Central memory CD8-positive, alpha-beta T cell (primary cell): ENCODE measurements at places on chromosomes 5 and 9.
A peak's percentile ranks its signal among the peaks of the same experiment; 100 is the strongest.

- no peaks in the 10 kb centered on the region for H3K27me3 ChIP-seq
- no peak for DNase-seq
- no peaks in the 10 kb centered on the region for H3K4me1 ChIP-seq
- no peaks in the 10 kb centered on the region for H3K36me3 ChIP-seq
Measured at GRCh38 chr5:161778796-161779195, 69.1 kb upstream of the GABRA1 start.

GRCh38 chr5:111635151-111635902 is 121.7 kb downstream of the NREP start:
- H3K27me3 ChIP-seq, result peaks cover 26% of the 10 kb centered on the region
- H3K36me3 ChIP-seq, result peaks cover 2% of the 10 kb centered on the region
- H3K27ac ChIP-seq, result no peak overlapping the region
- DNase-seq, result no peak
- no peaks in the 10 kb centered on the region for H3K4me1 ChIP-seq

DNA sequence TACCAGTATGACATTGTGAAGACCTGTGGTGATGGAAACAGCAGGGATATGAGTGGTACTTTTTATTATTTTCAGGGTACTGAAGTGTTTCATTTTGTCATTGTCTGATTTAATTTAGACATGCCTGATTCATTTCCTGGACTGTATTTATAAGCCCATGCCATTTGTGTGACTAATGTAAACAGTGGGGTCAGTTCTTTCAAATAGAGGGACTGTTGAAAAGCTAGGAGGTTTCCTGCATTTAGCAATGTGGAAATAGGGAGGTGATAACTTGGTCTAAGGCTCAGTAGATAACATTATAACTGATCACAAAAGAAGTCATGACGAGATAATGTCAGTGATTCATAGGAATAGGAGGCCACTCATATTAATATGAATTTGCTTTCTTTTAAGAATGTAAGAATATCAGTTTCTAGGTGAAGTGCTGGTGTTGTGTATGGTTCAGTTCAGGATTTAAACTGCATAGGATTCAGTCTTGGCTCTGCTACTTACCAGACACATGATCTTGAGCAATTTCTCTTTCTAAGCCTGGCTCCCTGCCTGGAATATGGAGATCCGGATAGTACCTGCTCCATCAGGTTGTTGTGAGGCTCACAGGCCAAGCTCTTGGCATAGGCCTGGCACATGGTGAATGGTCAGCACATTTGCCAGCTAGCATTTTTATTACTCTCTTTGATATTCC is 7.5 kb downstream of the RASGRF2 start:
- peaks cover 5% of the 10 kb centered on the region for H3K36me3 ChIP-seq
- H3K27me3 ChIP-seq, result peaks cover 9% of the 10 kb centered on the region
- peaks cover 12% of the 10 kb centered on the region for H3K4me1 ChIP-seq
- H3K4me3 ChIP-seq, result no peak overlapping the region

GRCh38 chr9:134213881-134214341 is 49.5 kb upstream of the RNU6ATAC start:
- DNase-seq, result no peak
- no peak overlapping the region for H3K4me3 ChIP-seq
- H3K4me1 ChIP-seq, result peaks cover 5% of the 10 kb centered on the region

- peaks cover 11% of the 10 kb centered on the region for H3K4me1 ChIP-seq
- no peak for DNase-seq
- no peak overlapping the region for H3K27ac ChIP-seq
- H3K27me3 ChIP-seq, result no peaks in the 10 kb centered on the region
- H3K4me3 ChIP-seq, result no peak overlapping the region
Measured at GRCh38 chr5:108046955-108047670, 334.8 kb downstream of the FBXL17 start.

DNA sequence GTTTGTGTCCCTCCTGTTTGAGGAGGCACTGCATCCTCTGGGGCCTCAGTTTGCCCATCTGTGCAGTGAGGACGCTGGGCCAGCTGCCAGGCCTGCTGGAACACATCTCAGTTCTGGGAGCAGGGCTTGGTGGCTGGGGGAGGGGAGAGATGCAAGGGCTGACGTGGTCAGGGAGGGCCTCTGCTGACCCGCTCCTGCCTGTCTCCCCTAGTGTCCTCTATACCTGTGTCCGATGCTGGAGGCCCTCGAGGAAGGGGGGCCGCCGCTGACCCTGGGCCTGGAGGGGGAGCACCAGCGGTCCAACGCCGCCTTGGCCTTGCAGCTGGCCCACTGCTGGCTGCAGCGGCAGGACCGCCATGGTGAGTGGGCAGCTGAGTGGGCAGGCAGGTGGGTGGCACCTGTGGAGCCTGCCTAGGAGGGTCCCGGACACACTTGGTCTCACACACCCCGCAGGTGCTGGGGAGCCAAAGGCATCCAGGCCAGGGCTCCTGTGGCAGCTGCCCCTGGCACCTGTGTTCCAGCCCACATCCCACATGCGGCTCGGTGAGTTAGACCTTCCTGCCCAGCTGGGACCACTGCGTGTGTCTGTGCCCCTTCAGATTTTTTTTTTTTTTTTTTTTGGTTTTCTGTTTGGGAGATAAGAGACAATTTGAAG is 5.8 kb downstream of the FPGS start:
- no peak for DNase-seq
- no peak overlapping the region for H3K4me3 ChIP-seq
- H3K27me3 ChIP-seq, result no peaks in the 10 kb centered on the region
- peaks cover 36% of the 10 kb centered on the region for H3K36me3 ChIP-seq

GRCh38 chr9:113399646-113400200 is 1.4 kb downstream of the ALAD start:
- H3K27ac ChIP-seq, result no peak overlapping the region
- H3K27me3 ChIP-seq, result no peaks in the 10 kb centered on the region
- H3K36me3 ChIP-seq, result peaks cover 11% of the 10 kb centered on the region
- peaks cover 32% of the 10 kb centered on the region for H3K4me1 ChIP-seq

- no peak overlapping the region for H3K27ac ChIP-seq
- no peak overlapping the region for H3K4me3 ChIP-seq
- no peaks in the 10 kb centered on the region for H3K27me3 ChIP-seq
- no peaks in the 10 kb centered on the region for H3K4me1 ChIP-seq
- no peaks in the 10 kb centered on the region for H3K36me3 ChIP-seq
Measured at GRCh38 chr5:19977099-19977498, 10.9 kb downstream of the CDH18 start.

- no peak overlapping the region for H3K27ac ChIP-seq
- H3K4me3 ChIP-seq, result no peak overlapping the region
- DNase-seq, result no peak
Measured at GRCh38 chr5:133147411-133147810, 95.6 kb downstream of the HSPA4 start.

DNA sequence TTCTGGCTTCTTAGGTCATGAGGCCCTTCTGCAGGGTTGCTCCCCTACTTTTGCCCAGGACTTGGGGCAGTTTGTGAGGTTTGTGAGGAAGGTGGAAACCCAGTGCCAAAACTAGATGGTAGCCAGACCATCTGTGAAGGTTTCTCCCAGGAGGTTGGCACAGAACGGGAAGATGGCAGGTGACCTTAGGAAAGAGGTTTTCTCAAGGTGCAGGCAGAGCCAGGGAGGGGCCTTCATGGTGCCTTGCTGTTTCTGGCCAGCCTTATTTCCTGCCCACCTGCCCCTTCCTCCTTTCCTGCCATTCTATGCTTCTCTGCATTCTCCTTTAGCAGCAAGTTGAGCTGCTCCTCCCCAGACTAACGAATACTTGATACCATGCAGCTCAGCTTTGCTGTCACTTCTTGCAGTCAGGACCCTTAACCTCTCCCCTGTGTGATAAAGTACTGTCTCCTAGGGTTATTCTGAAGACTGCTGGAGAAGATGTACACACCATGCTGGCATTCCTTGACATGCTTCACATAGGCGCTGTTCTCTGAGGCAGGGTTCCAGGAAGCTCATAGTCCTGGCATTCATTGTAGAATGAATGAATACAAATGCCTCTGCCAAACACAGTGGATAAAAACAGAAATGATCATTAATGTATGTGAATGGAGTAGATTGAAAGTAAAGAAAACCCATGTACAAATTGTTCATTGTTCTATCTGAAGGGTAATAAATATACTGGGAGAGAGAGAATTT is 154.3 kb downstream of the KDM4C start:
- H3K27me3 ChIP-seq, result no peaks in the 10 kb centered on the region
- peak overlapping the region; percentile 23 for H3K27ac ChIP-seq
- peaks cover 4% of the 10 kb centered on the region for H3K36me3 ChIP-seq
- DNase-seq, result no peak
- no peak overlapping the region for H3K4me3 ChIP-seq
- peaks cover 34% of the 10 kb centered on the region for H3K4me1 ChIP-seq

DNA sequence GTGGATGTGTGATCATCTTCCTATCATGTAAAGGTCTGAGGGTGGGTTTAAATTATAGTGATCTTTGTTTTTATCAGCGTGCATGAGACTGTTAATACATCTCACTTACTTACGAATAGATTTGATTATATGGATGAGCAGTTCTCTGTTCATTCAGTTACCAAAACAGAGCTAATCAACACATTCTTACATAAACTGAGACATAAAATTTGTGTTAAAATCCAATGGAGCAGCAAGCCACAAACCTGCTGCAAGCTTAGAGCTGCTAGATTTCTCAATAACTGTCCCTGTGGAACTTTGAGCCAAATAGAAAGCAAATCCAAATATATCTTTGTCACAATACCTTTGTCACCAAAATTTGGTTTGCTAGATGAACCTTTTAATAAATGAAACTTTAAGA is 50.1 kb downstream of the NUDT12 start:
- no peaks in the 10 kb centered on the region for H3K4me1 ChIP-seq
- peaks cover 17% of the 10 kb centered on the region for H3K27me3 ChIP-seq
- no peak overlapping the region for H3K4me3 ChIP-seq
- H3K36me3 ChIP-seq, result no peaks in the 10 kb centered on the region
- no peak overlapping the region for H3K27ac ChIP-seq

- DNase-seq, result no peak
- H3K27me3 ChIP-seq, result no peaks in the 10 kb centered on the region
- H3K4me3 ChIP-seq, result no peak overlapping the region
- no peaks in the 10 kb centered on the region for H3K36me3 ChIP-seq
Measured at GRCh38 chr9:108956631-108957026, 22.4 kb downstream of the ABITRAM start.

- no peak overlapping the region for H3K4me3 ChIP-seq
Measured at GRCh38 chr9:126367139-126367538, 40.5 kb downstream of the MVB12B start.

GRCh38 chr9:95864852-95865580 is 10.5 kb upstream of the ERCC6L2 start:
- no peak overlapping the region for H3K27ac ChIP-seq
- no peaks in the 10 kb centered on the region for H3K27me3 ChIP-seq
- no peak overlapping the region for H3K4me3 ChIP-seq
- no peak for DNase-seq

GRCh38 chr9:6584881-6585597 is 60.5 kb downstream of the GLDC start:
- peaks cover 16% of the 10 kb centered on the region for H3K27me3 ChIP-seq
- H3K4me3 ChIP-seq, result no peak overlapping the region
- no peak for DNase-seq
- no peaks in the 10 kb centered on the region for H3K4me1 ChIP-seq

GRCh38 chr5:147949711-147950573 is 43.6 kb upstream of the C5orf46 start:
- H3K27me3 ChIP-seq, result no peaks in the 10 kb centered on the region
- no peak overlapping the region for H3K27ac ChIP-seq
- no peak overlapping the region for H3K4me3 ChIP-seq
- H3K4me1 ChIP-seq, result no peaks in the 10 kb centered on the region
- DNase-seq, result no peak

GRCh38 chr5:65299861-65300260 is 181.9 kb downstream of the ADAMTS6 start:
- no peaks in the 10 kb centered on the region for H3K4me1 ChIP-seq
- no peak for DNase-seq
- no peak overlapping the region for H3K27ac ChIP-seq
- no peak overlapping the region for H3K4me3 ChIP-seq

GRCh38 chr5:149944666-149945065 is at the start of gene PDE6A:
Gene PDE6A (minus strand): TSS chr5:149944793. CDS start chr5:149944673, 120 bp downstream.
- no peak within 1 kb of the TSS for H3K4me3 ChIP-seq
- no peak for DNase-seq
- H3K4me1 ChIP-seq, result no peaks in the 10 kb centered on the region

- H3K27ac ChIP-seq, result no peak overlapping the region
- H3K4me3 ChIP-seq, result no peak overlapping the region
- H3K4me1 ChIP-seq, result no peaks in the 10 kb centered on the region
- peaks cover 3% of the 10 kb centered on the region for H3K27me3 ChIP-seq
- H3K36me3 ChIP-seq, result no peaks in the 10 kb centered on the region
Measured at GRCh38 chr5:101067429-101067828, 164.3 kb upstream of the ST8SIA4 start.

- DNase-seq, result no peak
- H3K4me1 ChIP-seq, result no peaks in the 10 kb centered on the region
- H3K27me3 ChIP-seq, result no peaks in the 10 kb centered on the region
- H3K36me3 ChIP-seq, result no peaks in the 10 kb centered on the region
- H3K27ac ChIP-seq, result no peak overlapping the region
Measured at GRCh38 chr5:75192264-75192663, 44.4 kb downstream of the ANKRD31 start.

- no peak for DNase-seq
- no peaks in the 10 kb centered on the region for H3K27me3 ChIP-seq
- H3K4me3 ChIP-seq, result no peak overlapping the region
- H3K36me3 ChIP-seq, result peaks cover 1% of the 10 kb centered on the region
- no peaks in the 10 kb centered on the region for H3K4me1 ChIP-seq
Measured at GRCh38 chr5:105696440-105696839, 1974.3 kb downstream of the EFNA5 start.

GRCh38 chr5:41921166-41921565 is 3.9 kb upstream of the FBXO4 start:
- H3K4me1 ChIP-seq, result peaks cover 32% of the 10 kb centered on the region
- H3K4me3 ChIP-seq, result no peak overlapping the region
- H3K36me3 ChIP-seq, result peaks cover 29% of the 10 kb centered on the region
- no peaks in the 10 kb centered on the region for H3K27me3 ChIP-seq
- DNase-seq, result no peak
- peak overlapping the region; percentile 73 for H3K27ac ChIP-seq

DNA sequence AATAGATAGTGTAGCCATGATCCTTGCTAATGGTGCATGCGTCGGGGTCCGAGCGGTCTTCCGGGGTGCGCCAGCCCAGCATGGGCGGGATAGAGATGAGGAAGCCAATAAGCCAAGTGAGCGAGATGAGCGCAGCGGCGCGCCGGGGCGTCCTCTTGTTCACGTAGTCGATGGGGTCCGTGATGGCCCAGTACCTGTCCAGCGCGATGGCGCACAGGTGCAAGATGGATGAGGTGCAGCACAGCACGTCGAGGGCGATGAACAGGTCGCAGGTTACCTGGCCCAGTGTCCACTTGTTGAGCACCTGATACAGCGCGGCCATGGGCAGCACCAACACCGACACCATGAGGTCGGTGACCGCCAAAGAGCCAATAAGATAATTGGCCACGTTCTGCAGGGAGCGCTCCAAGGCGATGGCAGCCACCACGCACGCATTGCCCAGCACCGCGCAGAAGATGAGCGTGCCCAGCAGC is 1.1 kb downstream of the HTR1A start:
- no peak overlapping the region for H3K27ac ChIP-seq
- H3K27me3 ChIP-seq, result peaks cover 30% of the 10 kb centered on the region
- H3K4me3 ChIP-seq, result no peak overlapping the region

- H3K4me1 ChIP-seq, result no peaks in the 10 kb centered on the region
- H3K36me3 ChIP-seq, result peaks cover 1% of the 10 kb centered on the region
- H3K27ac ChIP-seq, result no peak overlapping the region
- peak; percentile 5 for DNase-seq
- H3K27me3 ChIP-seq, result peaks cover 73% of the 10 kb centered on the region
Measured at GRCh38 chr5:1723957-1724821, 75.4 kb downstream of the MRPL36 start.
